ENCODE measurements at places on chromosomes 5 and 9.

GRCh38 chr9:115291841-115292240 lies 173.9 kb upstream of the TNC start:
- no peak for DNase-seq

DNA sequence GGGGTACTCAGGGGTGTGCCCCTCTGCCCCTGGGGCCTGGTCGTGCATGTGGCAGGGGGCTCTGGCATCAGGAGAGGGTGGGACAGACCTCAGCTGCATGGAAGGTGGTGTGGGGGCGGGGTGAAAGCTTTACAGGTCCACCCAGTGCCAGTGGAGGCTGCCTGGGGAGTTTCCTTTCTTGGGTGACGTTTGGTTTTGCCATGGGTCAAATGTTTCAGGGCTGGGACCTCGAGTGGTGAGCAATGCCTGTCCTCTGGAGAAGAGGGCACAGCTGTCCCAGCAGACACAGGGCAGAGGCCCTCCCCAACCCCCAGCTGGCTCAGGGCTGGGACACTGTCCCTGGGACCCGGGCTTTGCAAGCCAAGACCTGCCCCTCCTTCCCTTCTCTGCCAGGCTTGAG lies 3.6 kb downstream of the RXRA start:
- no peak for DNase-seq

DNA sequence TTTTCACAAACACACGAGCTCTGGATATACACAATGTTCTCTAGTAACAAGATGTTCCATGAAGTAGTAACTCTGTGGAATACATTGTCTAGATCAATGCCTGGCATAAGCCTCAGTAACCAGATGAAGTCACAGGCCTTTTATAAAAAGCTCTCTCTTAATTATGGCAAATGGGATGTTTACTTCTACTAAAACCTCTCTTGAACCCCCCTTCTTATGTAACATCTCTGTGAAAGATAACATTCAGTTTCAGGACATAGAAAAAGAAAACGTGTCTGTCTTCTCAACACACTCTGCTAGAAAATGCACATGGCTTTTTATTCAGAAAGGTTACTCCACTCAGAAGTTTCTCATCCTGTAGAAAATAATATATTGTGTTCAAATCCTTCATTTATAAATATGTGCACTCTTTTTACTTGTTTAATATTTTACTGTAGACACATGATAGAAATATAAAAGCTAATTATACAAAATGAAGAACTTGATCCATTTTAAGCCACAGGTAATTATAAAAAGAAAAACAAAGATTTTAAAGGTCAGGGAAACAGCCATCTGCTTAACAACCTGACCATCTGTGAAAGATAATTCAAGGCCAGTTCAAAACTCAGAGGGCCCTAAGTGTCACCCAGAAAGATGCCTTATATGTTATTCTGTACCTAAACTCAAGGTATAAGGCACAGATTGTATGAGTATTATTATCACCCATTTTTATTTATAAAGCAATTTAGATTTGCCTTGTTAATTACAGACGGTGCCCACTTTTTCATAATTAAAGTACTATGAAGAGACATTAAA lies 812.0 kb downstream of the CDH18 start:
- no peak for DNase-seq

- no peak for DNase-seq
These were observed 45.9 kb downstream of the PRRT1B start for GRCh38 chr9:131590907-131591844.

- no peak for DNase-seq
These were observed 15.9 kb downstream of the SRD5A1 start for GRCh38 chr5:6649186-6649585.

GRCh38 chr5:7872517-7873130 lies 3.7 kb downstream of the MTRR start:
- DNase-seq = no peak

DNA sequence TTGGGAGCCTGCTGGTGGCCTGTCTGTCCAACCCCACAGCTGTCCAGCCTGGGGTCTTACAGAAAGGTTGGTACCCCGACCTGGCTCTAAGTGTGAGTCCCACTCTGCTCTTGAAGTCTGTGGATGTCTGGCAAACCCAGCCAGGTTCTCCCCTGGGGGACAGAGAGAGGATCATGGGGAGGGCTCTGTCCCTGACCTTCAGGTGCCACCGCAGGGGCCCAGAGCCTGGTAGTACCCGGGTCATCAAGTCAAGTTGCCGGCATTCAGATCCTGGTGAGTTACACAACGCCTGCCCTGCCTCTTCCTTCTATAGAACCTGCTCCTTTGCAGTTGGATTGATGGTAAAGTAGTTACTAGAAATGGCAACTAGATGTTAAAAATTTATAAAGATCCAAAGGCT lies 66.7 kb downstream of the ADAMTS2 start:
- no peak for DNase-seq

DNA sequence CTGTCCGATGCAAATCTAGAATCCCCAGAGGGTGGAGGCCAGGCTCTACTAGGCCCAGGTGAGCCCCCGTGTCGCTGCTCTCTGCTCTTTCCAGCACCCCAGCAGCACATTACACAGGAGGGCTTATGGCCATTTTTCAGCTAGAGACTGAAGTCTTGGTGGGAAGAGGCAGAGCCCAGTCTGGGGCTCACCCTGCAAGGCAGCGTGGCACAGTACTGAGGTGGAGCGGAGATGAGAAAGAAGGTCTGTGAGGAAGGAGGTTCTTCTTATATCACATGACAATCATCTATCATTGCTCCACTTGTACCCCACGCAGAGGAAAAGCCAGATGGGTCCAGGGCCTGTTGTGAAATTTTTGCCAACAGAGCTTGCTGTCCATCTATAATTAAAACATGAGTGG lies 10.0 kb upstream of the KIF12 start:
- no peak for DNase-seq

DNA sequence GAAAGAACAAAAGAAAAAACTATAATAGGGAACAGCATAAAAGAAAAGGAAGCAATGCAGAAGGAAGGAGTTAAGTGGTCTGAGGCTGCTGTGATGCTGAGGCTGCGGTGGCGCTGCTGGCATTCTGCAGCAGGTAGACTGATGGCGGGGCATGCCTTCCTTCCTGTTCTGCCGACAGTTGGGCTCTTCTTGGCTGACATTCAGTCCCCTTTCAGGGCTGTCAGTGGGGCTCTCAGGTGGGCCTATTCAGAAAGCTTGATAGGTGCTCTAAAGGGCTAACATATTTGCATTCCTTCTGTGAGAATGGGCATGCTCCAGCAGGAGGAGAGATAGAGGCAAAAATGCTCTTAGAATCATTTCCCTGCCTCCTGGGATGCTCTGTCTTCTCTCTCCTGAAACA lies 5.1 kb upstream of the CLINT1 start:
- no peak for DNase-seq

GRCh38 chr5:17172791-17173190 lies 44.6 kb upstream of the BASP1 start:
- no peak for DNase-seq

DNA sequence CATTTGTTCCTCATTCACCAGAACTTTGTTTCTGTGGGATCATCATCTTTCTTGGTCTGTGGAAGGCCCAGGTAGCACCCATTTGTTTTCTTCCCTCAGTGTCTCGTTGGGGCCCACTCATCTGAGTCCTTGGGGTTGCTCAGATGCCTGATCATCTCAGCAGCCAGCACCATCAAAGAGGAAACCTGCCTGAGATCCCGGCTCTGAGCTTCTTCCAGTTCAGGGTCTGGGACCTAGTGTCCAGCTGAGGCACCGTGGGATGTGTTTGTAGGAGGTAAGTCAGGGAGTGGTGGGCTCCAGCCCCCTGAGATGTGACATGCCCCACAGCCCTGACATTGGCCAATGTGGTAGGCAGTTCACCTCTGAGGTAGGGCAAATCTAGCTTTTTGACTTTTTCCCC lies 9.4 kb upstream of the CD180 start:
- DNase-seq = no peak

DNA sequence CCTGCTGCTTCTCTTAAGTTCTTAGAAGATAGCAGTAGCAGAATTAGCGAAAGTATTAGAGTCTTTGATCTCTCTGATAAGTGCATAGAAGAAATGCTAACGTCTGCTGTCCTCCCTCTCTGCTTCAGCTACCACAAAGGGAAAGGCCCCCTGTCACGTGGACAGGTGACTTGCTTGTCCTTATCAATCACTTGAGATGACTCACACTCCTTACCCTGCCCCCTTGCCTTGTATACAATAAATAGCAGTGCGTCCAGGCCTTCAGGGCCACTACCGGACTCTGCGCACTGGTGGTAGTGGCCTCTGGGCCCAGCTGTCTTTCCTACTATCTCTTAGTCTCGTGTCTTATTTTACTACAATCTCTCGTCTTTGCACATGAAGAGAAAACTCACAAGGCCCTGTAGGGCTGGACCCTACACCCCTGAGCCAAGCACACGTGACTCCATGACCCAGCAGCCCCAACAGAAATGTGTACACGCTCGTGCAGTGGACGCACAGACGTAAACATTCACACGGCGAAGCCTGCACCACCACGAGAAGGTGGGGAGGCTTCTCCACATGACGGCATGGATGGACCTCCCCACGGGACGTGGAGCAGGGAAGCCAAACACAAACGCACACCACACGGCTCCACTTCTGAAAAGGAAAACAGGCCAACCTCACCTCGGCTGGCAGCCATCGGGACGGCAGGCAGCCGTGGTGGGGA lies 38.3 kb downstream of the PNPLA7 start:
- DNase-seq = no peak

DNA sequence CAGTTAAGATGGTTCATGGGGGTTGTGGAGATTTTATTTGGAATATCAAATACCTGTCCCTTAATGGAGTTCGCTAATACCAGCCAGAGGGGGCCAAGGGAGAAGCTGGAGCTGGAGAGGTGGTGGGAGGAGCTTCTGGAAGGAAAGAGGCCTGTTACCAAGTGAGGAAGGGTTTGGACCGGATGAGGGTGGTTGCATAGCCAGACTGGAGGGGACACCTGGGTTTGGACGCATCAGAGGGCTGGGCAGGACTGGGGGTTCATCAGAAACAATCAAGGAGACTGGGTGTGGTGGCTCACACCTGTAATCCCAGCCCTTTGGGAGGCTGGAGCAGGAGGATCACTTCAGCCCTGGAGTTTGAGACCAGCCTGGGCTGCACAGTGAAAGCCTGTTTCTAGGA lies 111.8 kb upstream of the IER5L start:
- no peak for DNase-seq

DNA sequence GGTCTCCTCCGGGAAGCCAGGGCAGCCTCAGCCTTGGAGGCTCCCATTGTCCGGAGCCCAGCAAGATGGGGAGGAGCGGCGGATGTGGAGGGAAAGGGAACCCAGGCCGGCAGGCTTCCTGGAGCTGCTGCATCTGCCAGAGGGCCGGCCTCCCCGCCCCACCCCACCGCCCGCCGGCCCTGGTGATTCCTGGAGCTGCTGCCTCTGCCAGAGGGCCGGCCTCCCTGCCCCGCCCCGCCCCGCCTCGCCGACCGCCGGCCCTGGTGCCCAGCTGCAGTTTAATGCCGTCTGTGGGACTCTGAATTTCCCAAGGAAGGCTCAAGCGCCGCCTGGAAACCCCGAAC lies 31.6 kb downstream of the EXD3 start:
- no peak for DNase-seq

DNA sequence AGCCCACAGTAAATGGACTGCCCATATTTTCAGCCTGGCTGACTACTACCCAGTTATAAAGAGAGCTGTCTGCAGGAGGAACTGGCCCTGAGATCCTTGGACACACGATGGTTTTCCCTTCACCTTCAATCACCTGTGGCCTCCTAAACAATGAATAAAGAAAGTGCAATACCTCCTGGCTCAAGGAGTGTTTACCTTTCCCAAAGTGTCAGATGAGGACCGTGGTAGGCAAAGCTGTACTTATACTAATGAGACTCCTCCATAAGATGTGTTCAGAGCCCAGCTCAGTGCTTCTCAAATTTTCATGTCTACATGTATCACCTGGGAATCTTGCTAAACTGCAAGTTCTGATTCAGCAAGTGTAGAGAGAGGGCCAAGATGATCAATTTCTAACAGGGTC lies 284.5 kb upstream of the VLDLR start:
- DNase-seq = no peak

- DNase-seq = no peak
These were observed 46.9 kb downstream of the ACTBL2 start for GRCh38 chr5:57435701-57436134.

DNA sequence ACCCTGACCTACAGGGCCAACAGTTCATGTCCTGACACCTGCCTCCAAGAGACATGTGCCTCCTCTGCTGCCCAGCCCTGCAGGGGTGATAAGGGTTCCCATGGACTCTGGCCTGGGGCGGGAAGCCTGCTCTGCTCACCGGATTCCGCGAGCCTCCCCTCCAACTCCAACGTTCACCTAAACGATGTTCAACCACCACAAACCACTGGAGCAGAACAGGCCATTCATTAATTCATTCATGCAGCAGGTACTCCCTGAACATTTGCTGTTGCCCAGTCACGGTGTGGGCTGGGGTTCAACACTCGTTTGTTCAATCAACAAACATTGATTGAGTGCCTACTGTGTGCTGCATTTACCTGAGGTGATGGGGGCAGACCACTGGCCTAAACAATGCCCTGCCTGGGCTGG lies 3.3 kb upstream of the UAP1L1 start:
- no peak for DNase-seq

- no peak for DNase-seq
These were observed 299.9 kb upstream of the IRX2 start for GRCh38 chr5:3051400-3051799.

DNA sequence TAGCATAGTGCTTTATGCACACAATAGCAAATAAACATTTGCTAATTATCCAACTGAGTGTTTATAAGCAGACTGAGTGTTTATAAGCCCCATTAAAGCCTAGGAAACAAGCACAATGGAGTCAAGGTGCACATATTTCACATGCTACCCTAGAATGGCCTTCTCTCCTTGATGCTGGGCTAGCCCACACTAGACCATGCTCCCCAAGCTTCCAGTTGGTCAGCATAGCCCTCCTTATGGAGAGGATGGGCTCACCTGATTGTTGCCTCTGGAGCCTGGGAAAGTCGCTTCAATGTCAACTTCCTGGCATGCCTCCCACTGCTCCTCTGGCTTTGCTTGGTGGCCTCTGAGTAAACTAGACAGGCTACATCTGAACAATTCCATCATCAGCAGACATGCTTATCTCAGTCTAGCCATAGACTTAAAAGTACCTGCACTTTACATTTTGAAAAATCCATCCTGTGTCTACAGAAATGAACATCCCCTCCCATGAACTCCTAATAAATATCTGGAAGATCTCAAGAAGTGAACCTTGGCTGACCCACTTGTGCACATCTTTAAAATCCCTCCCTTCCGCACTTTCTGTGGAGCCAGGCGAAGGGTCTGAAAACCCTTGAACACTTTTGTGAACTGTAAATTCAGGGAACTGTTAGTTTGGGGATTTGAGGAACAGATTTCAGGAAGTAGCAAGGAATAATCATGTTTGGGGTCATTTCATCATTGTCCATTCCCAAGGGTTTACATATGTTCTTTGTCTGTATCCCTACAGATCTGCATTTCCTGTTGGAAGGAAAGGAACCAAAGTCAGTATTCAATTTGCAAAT lies 486.6 kb downstream of the ARHGEF28 start:
- no peak for DNase-seq

DNA sequence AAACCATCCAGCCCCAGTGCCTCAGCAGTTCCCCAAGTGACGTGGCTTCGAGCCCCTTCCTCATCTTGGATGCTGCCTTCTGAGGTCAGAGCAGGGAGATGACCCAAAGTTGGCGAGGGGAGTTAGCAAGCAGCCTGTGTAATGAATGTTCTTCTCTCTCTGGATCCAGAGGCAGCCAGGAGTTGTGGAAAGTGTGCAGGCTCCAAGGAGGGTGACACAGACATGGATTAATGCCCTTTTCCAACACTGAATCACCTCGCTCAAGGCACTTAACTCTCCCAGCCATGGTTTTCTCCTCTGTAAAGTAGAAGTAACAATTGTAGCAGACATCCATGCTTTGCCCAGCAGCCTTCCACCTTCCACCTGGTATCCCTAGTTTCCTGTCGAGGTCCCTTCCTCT lies 64.6 kb upstream of the HAND1 start:
- DNase-seq = no peak

- no peak for DNase-seq
These were observed 19.0 kb upstream of the FER start for GRCh38 chr5:108728566-108729241.

All from cortex of kidney (tissue), 1 donor.